ENCODE measurements at places on chromosomes 6 and 20.

- no peak for DNase-seq
Observed at GRCh38 chr6:37105148-37106050, 64.6 kb upstream of the PIM1 start.

DNA sequence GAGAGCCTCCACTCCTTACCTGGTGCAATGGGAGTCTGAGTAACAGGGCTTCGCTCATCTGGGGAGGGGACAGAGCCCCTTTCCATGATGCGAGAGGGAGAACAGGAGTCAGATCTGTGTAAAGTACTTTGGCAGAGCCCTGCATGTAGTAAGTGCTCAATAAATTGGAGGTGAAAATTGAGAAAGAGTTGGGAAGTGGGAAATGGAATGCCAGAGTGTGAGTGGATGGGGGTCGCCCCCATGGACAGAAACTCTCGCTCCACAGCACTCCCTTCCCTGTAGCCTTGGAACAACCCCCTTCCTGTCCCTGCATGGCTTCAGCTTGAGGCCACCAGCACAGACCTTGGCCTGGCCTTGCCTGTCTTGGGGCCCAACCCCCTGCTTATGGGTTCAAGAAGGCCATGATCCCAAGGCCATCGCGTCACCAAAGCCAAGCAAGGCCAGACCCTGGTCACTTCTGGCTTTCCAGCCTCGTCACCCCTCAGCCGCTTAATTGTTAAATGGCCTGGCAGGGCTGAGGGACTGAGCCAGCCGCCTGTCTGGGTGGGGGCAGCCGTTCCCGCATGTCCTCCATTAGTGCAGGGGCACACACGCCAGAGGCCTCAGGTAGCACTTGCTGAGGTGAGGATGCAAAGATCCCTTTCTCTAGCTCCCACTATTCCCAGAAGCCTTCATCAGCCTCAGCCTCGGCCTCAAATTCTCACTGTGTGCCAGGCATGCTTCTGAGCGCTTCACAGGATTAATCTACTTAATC, 93.7 kb upstream of the PTPN1 start:
- DNase-seq, result no peak

DNA sequence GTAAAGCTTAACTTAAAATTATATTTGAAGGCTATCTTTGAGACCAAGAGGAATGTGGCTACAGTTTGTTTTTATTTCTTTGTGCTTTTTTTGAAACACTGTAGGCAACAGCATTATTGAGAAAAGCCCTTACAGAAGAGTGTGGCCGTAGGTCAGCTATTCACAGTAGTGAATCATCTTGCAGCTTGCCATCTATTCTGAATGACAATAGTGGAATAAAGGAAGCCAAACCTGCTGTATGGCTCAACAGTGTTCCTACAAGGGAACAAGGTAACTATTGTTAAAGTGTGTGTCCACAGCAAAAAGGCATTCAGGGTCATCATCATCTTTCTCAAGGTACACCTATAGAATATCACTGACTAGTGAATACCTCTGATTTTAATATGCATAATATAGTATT, 88.5 kb downstream of the KIZ start:
- no peak for DNase-seq

DNA sequence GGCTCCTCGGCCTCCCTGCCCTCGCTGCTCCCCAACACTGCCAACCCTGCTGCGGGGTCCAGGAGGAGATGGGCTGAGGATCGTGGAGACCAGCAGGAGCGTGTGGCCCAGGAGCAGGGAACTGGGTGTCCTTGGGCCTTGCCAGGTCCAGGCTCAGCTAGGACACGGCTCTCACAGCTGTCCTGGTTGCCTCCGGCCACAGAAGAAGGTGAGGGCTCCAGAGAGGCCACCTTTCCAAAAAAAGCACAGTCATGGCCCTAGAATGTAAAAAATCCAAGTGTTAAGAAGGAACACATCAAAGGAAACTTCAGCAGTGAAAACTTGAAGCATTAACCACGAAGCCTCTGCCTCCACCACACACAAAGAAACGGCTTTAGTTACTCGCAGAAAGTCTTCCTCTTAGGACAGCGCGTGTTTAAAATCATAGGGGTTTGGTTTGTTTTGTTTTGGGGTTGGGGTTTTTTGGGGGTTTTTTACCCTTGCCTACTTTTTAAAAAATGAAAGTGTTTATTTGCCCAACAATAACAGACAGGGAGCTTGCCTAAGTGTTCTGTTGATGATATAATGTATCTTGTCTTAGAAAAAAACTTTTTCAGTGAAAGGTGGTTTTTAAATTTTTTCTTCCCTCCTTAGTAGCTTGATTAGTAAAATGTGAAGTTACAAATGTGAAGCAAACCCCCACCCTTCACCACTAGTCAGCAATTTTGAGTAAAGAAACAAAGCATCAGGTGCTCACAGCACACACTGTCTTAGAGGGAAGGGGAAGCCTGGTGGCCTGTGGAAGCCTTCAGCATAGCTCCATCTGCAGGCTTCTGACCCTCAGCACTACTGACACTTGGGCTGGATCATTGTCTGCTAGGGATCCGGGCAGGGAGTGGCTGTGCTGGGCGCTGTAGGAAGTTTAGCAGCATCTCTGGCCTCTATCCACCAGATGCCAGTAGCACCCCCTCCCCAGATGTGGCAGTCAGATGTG, 60.0 kb downstream of the PTPN1 start:
- peak; percentile 57 for DNase-seq

DNA sequence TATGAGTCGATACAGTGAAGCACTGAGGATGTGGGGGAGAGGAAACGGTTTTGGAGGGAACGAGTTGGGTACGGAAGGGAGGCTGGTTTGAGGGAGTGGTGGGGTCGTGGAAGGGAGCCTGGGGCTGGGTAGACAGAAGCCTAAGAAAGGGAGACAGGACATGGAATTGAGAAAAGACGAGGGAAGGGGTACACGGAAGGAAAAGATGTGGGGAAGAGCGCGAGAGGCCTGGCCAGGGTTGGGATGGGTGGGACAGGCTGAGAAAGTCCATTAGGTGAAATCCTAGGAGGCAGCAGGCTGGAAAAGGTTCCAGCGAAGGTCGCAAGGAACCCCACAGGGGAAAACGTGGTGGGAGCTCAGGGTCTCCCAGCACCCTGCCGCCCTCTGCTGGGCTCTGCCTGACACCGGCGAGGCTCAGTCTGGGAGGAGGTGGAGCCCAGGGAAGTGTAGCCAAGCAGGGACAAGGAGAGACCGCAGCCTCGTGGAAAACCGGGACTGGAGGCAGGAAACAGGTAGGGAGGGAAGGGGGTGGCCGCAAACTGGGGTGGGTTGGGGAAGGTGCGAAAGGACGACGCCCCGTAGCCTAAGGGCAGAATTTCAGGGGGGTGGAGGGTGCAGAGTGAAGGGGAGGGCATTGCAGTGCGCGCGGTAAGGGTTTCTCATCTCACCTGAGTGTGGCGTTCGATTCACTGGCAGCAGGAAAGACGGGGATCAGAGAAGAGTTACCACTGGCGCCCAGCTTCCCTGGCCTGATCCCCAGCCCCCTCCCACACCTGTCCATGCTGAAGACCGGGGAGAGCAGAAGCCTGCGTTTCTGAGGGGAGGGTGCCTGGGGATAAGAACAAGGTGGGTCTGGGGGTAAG, 4.3 kb downstream of the GABBR1 start:
- DNase-seq, result peak; percentile 90

DNA sequence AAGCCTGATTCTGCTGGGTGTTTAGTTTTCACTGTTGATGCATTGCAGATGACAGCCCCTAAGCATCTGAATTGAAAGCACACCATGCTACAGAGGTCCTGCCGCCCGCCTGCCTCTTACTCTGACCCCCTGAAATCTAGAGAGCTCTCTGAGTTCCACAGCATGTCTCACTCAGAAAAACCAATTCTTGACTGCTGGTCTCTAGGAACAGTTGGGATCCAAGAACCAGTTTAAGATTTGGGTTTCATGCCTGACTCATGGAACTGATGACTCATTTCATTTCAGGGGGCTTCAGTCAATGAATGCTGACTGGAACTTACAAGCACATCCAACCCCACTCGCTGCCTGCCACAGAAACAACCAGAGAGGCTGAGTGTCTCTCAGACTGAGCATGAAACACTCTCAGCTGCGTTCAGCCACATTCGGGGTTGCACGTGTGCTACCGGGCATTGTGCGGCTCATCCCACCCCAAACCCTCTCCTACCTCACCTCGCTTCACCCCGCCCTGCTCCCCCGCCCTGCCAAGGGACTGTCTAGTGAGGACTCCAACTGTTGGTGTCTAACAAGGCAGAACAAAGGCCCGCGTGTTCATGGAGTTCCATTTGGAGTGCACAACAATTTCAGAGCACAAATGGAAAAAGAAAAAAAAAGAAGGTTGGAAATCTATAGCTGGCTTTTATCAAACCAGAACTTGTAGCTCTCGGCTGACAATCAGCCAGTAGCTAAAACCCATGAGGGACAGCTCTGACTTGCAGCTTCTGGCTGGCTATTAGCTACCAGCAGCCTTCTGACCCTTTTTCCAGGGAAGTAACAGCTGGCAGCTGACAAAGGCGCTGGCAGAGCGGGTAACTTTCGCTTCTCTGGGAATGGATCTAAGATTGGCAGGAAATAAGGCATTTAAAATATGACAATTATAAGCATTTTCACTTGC, 20.0 kb upstream of the TRAF3IP2 start:
- peak; percentile 77 for DNase-seq

GRCh38 chr20:58652606-58653294, 1.7 kb downstream of the STX16 start:
- peak; percentile 39 for DNase-seq

GRCh38 chr6:42355416-42355815, 96.3 kb downstream of the TRERF1 start:
- DNase-seq, result no peak

Measured in GM23248 (cell line).